ENCODE measurements at places on chromosomes 13 and 19. TPM values are rescaled to one million over a fixed set of nuclear protein-coding genes. Genes with fewer than 3 reads are reported as not detected.

DNA sequence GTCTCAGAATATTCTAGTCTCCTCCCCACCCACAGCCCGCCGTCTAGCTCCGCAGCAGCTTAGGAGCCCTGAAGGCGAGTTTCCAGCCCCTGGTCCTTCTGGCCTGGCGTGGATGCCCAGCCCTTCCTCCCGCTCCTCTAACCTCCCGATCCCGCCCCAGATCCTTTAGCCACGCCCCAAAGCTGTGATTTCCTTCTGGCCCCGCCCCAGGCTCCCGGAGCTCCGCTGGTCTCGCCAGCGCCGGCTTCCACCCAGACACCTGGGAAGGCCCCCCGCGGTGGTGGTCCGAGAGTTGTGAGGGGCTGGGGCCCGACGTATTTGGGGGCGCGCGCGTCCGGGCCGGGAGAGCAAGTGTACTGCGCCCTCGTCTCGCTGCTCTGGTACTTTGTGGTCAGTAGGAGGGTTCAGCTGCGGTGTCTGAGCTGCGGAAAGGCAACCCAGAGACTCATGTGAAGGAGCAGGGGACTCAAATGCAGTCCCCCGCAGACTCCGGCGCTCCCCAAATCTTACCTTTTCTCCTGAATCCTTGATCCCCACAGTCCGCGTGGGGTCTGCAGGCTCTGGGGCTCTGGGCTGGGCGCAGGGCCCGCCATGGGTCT is at the start of gene CGB7:
Gene CGB7, minus strand, starts transcription at position 114 of the 599 bp plus-strand sequence. CDS start 2,374 bp downstream, outside the sequence.
- peak; percentile 76 for DNase-seq

DNA sequence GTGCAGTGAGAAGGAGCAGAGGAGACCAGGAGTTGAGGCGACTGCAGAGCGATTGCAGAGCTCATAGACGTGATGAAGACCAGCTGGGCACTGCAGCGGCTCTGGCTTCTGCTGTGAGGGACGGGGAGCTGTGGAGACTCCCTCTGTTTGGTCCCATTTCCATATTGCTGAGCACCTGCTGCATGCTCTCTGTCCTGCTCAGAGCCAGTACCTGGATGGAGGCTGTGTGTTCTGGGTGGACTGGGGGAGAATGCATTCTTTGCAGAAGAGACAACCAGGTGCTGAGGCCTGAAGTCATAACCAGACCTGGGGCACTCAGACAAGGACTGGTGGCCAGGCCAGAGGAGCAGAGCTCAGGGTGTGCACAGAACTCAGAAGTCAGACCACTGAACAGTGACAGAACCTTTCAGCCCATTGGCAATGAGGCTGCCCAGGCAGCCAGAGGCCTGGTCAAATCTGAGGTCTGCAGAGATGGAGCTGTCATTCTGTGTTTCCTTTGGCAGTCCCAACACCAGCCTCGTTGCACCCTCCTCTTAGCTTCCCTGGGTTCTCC is 1.3 kb upstream of the A1BG start:
- no peak for DNase-seq

Gene FLT3
- not detected for total RNA-seq

DNA sequence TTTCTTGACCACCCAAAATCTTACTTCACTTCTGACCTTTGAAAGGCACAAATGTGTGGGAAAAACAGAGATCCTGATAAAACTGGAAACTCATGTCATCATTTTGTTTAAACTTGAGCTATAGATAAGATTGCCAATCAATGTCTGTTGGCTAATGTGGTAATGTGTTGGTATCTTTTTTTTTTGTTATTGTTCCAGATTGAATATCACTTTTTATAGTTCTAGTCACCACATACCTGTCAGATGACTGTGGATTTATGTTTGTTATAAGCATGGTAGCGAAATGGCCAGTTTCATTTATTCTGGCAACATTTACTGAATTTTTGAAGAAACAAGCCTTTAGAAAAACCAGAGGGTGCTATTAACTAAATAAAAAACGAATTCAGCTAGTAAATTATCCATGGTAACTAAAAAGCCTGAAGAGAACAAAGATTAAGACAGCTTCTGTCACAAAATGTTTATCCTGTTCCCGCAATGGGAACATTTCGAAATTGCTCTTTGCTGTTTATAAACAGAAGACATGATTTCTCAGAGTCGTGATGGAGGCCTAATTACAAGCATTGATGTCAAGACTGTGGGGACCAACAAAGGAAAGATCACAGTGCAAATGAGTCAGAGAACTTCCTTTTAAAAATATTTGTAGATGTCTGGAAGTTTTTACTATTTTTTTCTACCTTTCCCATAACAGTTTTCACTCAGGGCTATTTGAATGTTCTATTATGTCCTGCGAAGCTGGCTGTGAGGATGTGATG is 82.9 kb upstream of the POSTN start:
- DNase-seq = no peak

- peak; percentile 71 for DNase-seq
Observed at GRCh38 chr19:35052599-35053190, 11.2 kb downstream of the HPN start.

Gene CGB7
- total RNA-seq = 0.36 TPM

- DNase-seq = no peak
Observed at GRCh38 chr19:51714848-51715247, 8.9 kb downstream of the HAS1 start.

GRCh38 chr19:16200038-16201010 is 2.6 kb downstream of the AP1M1 start:
- peak; percentile 78 for DNase-seq

GRCh38 chr13:46213242-46213641 is 1.5 kb downstream of the LRRC63 start:
- DNase-seq = no peak

DNA sequence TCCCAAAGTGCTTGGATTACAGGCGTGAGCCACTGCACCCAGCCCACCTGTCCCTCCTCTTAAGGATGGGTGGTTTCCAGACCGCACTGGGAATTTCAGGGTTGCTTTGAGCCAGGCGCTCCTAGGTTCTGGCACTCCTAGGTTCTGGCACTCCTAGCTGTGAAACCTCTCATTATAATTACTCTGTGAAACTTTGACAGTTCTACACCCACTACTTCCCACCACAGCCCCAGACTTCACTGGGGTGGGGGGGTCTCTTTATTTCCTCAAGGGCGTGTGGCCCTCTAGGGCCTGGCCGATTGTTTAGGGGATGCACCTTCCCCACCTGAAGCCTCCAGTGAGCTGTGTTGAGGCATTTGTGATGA is 2.3 kb upstream of the ADAMTS10 start:
- no peak for DNase-seq

DNA sequence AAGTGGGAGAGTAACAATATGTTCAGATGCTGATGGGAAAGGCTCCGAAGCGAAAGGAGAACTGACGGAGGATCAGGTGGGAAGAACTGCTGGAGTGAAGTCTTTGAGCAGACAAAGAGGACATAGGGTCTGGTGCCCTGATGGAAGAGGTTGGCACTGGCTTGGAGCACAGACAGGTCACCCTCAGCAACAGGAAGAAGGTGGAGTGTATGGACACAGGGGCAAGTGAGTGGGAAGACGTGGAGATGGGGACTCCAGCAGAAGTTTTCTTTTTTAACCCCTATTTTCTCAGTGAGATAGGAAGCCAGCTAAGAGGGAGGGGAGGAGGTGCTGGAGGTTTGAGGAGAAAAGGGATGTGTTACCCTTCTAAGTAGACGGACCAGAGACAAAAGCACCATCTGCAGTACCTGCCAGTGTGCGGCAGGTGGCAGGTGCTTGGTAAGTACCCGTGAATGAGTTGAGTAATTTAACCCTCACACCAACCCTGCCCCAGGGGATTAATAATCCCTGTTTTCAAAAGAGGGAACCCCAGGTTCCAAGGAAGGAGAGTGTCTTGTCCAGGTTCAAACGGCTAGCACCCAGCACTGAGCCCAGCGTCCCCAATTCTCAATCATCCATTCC is 11.2 kb downstream of the HAS1 start:
- no peak for DNase-seq

GRCh38 chr13:32164622-32165268 is 133.2 kb downstream of the FRY start:
- no peak for DNase-seq

- DNase-seq = peak; percentile 86
Observed at GRCh38 chr19:38433268-38433733, at the start of gene RYR1. Gene RYR1 (plus strand): TSS chr19:38433691. CDS start chr19:38433830, 139 bp downstream.

- DNase-seq = no peak
Observed at GRCh38 chr19:55528030-55528803, 8.7 kb downstream of the SBK2 start.

Gene ZNF549
- total RNA-seq = 4.0 TPM

- DNase-seq = no peak
Observed at GRCh38 chr13:113588394-113589111, 4.0 kb downstream of the TFDP1 start.

DNA sequence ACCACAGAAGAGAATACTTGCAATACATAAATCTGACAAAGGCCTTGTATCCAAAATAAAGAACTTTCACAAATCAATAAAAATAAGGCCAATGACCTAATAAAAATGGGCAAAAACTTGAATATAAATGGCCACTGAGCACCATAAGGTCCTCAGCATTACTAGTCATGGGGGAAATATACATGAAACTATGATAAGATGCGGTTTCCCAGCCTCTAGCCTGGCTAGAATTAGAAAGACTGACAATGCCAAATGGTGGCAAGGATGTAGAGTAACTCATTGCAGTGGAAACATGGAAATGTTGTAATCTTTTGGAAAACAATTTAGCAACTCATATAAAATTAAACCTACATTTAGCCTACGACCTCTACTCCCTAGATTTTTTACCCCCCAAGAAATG is 227.1 kb downstream of the GGACT start:
- no peak for DNase-seq

DNA sequence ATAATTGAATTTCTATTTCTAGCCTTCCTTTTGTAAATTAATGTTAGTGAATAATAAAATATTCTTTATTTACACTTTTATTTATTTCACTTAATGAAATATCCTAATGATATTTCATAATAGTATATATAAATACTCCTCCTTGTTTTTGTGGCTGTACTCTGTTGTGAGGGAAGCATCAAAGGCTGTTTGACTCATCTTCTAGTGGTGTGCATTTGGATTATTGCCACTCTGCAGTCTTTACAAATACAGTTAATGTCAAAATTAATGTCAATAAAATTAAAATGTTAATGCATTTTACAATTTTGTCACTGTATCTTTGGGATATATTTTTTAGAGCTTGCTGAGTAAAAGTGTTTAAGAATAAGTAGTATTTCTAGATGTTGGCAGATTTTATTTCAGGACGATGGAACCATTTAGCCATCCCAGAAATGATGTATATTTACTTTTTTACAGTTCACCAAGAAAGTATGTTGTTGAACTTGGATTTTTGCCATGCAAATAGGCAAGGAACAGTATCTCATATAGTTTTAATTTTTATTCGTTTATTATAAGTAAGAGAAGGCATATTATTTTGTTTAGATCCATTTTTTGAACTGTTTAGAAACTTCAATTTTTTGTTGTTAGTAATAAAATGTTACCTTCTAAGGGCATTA is 281.2 kb upstream of the SLITRK6 start:
- no peak for DNase-seq

Gene CKM
- total RNA-seq = 9,755 TPM

DNA sequence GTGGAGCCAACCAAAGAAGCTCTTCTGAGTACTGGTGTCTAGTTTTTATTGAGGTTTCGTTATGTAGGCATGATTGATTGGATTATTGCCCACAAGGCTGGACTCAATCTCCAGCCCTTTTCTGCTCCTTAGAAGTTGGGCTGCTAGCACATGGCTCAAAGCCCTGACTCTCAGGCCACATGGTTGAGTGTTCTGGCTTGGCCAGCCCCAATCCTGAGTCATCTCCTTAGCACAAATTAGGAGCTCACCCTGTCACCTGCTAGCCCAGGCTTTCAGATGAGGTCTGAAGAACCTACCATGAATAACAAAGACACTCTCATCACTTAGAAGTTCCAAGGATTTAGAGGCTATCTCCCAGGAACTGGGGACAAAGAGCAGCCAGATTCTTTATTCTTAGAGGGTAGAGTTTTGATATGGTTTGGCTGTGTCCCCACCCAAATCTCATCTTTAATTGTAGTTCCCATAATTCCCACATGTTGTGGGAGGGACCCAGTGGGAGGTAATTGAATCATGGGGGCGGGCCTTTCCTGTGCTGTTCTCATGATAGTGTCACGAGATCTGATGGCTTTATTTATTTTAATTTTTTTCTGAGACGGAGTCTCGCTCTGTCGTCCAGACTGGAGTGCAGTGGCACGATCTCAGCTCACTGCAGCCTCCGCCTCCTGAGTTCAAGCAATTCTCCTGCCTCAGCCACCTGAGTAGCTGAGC is 11.3 kb downstream of the DPY19L3 start:
- no peak for DNase-seq

GRCh38 chr19:46902402-46902766 is 41.6 kb downstream of the ARHGAP35 start:
- DNase-seq = no peak

GRCh38 chr13:74346960-74347359 is 212.8 kb upstream of the KLF12 start:
- DNase-seq = no peak

GRCh38 chr19:12034198-12034597 is 1.3 kb downstream of the ZNF433 start:
- DNase-seq = no peak

DNA sequence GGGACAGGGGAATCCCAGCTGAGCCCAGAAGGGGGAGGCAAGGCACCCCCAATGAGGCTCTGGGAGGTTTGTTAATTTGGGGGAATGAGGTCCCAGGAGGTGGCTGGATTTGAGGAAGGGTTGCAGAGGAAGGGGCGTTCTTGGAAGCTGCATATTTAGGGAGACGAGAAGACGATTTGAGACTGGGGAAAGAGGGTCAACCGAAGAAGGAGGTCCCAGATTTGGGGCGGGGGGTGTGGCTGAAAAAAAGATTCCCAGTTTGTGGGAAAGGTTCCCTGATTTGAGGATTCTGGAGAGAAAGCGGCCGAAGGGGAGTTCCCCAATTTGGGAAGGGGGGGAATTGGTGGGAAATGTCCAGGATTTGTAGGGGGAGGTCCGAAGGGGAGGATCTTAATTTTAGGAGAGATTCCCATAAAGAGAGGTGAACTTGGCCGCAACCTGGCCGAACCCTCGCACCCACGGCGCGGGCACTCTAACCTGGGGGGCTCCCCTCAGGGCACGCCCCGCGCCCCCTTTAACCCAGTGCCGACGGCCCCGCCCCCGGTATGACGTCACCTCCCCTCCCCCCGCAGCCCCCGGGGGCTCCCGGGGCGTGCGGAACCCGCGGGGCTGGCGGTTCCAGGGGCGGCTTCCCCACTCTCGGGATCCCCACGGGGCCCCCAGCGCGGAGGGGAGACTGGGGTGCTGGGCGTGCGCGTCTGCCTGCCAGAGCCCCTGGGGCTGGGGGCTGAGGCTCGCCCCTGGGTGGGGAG is 1.2 kb downstream of the PTPRS start:
- DNase-seq = no peak

Gene ANKLE1
- not detected for total RNA-seq

Gene DNAJB1
- 42.7 TPM for total RNA-seq

GRCh38 chr13:50415428-50415827 is 400.2 kb downstream of the KCNRG start:
- no peak for DNase-seq

Gene ZNF497
- 0.08 TPM for total RNA-seq

Gene AMH
- total RNA-seq = 1.9 TPM

All from psoas muscle (tissue), 8 donors.